Left forelimb (tissue), 1 donor: ENCODE measurements at places on chromosomes 5 and 9.

- DNase-seq = no peak
Observed at GRCh38 chr9:2919347-2919746, 75.5 kb upstream of the PUM3 start.

GRCh38 chr5:150301901-150302300, 804 bp downstream of the ARSI start:
- DNase-seq = no peak

DNA sequence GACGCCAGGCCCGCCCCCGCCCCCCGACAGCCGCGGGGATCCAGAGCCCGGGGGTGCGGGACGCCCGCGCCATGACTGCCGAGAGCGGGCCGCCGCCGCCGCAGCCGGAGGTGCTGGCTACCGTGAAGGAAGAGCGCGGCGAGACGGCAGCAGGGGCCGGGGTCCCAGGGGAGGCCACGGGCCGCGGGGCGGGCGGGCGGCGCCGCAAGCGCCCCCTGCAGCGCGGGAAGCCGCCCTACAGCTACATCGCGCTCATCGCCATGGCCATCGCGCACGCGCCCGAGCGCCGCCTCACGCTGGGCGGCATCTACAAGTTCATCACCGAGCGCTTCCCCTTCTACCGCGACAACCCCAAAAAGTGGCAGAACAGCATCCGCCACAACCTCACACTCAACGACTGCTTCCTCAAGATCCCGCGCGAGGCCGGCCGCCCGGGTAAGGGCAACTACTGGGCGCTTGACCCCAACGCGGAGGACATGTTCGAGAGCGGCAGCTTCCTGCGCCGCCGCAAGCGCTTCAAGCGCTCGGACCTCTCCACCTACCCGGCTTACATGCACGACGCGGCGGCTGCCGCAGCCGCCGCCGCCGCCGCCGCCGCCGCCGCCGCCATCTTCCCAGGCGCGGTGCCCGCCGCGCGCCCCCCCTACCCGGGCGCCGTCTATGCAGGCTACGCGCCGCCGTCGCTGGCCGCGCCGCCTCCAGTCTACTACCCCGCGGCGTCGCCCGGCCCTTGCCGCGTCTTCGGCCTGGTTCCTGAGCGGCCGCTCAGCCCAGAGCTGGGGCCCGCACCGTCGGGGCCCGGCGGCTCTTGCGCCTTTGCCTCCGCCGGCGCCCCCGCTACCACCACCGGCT, 1.0 kb downstream of the FOXE1 start:
- no peak for DNase-seq

DNA sequence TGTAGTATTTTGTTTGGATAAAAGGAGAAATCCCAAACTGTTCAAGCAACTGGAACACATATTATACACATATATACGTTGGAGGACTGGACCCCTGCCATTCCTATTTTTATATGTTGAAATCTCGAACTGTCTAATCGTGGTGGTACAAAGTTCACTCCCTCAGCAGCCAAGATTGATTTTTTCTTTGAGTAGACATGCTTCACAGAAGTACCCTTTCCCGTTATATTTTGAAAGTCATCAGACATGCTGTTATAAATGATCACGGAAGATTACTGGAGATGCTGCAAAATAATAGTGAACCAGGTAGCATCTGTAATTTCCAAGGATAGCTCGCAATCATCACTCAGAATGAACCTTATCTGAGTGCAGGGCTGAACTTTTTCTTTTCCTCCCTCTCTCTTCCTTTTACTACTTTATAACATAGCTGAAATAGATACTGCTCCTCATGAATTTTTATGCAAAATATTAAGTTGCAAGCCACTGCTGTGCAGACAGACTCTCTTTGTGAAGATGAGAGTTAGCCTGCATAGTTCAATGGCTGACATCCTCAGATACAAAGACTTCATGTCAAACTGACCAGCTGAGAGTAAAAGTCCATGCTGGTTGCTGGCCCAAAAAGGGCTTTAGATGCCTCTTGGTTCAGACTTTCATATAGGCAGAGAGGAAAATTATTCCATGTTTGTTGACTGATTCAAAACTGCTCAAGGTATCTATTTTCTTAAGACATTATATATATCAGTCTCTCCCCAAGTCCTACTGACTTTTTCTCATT, 451.9 kb downstream of the TMEM38B start:
- no peak for DNase-seq

DNA sequence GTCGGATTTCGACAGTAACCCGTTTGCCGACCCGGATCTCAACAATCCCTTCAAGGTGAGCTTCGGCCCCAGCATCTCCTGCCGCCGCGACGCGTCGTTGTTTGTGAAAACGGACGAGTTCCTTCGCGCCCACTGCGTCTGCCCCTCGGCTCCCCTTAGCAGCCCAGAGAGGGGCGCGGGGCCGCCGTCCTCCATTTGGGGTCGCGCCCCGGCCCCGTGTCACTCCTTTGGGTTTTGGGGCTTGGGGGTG, 182 bp downstream of the SCAMP1 start:
- no peak for DNase-seq

DNA sequence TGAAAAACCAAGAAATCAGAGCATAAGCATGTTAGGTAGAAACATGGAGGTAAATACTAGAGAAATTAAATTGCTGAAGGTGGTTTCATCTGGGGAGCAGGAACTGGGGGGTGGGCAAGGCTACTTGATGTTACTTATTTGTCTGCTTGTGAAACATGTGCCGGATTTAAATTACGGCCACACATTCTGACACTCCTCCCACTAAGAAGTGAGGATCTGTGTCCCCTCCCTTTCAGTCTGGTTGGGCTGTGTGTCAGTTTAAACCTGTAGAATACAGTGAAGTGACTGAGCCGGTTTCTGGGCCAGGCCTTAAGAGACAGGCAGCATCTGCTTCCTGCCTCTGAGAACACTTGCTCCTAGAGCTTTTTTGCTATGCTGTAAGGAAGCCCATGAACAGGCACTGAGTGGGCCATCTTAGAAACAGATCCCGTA, 2.3 kb upstream of the IARS1 start:
- no peak for DNase-seq

DNA sequence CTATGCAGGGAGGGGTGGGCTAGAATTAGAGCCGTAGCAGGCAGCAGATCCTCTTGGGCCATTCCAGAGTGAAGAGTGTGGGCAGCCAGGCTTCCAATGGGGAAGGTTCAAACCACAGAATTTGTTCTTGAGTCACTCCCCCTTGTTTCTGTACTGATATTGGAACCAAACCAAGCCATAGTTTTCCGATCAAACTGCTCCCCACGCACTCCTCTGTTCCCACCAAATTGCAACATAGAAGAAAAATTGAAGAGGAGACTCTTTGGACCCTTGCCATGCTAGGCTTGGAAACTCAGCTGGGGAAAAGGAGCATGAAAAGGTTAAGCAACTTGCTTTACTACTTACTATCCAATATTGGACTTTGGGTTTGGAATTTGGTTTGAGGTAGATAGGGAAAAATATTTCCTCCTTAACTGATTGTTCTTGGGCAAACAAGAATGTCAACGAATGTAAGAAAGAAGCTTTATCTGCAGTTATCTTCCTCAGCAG, 165.8 kb upstream of the NR3C1 start:
- no peak for DNase-seq
